Germinal center (tissue), 1 donor: ENCODE measurements at places on chromosomes 7 and 10.

DNA sequence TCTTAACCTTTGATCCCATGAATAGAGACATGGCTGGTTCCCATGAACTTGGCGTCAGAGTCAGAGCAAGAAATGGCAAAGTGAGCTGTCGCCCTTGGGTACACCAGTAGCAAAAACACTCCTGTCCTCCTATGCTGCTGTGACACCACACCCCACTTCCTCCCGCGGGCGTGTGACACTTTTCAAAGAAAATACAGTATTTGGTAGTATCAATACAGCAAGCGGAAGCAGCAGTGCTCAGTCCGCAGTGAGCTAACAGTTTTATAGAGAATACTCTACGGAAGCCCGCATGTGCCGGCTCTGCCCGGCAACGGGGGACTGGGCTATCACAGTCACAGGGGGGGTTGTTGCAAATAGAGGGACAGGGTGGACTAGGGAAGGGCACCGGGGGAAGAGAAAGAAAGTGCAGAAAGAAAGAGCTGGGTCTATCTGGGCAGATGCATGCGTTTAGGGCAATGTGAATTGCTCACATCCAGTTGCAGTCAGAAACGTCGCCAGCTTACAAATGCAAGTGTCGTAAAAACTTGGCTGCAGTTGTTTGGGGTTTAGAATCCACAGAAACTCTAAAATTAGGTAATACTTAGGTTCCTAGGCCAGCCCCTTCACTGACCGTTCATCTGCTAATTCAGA lies 49.8 kb downstream of the PRKCQ start:
- DNase-seq = no peak

DNA sequence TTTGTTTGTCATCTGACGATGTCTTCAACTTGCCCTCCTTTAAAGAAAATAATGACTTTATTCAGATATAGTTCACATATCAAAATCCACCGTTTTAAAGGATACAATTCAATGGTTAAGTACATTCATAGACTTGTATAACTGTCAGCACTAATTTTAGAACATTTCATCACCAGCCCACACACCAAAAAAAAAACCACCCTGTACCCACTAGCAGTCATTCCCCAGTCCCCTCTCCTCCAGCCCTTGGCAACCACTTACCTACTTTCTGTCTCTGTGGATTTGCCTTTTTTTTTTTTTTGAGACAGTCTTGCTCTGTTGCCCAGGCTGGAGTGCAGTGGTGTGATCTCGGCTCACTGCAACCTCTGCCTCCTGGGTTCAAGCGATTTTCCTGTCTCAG lies 5.3 kb upstream of the HILPDA start:
- DNase-seq = no peak

GRCh38 chr10:805620-806305 lies 116.3 kb upstream of the DIP2C start:
- no peak for DNase-seq

DNA sequence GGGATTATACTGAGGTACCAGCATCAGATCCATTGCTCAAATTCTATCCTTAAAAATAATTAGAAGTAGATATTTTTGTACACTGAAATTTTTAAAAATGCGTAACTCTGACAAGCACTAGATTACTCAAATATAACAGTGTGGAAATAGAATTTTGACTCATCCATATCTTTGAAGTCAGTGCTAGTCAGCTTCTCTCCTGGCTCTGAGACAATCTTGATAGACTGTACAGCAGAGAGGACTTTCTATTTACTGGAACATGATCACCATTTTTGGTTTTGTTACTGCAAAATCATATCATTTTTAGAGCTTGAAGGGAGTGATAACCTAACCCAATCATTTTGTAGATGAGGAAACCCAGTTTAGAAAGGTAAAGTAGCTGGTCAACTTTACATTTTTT lies 195.0 kb downstream of the MTERF1 start:
- DNase-seq = no peak
